Left cardiac atrium (tissue), 4 donors: ENCODE measurements at places on chromosomes 11 and 22. TPM values are rescaled to one million over a fixed set of nuclear protein-coding genes. Genes with fewer than 3 reads are reported as not detected.

GRCh38 chr22:36123673-36124630 is 36.6 kb downstream of the APOL3 start:
- DNase-seq: peak; percentile 97

DNA sequence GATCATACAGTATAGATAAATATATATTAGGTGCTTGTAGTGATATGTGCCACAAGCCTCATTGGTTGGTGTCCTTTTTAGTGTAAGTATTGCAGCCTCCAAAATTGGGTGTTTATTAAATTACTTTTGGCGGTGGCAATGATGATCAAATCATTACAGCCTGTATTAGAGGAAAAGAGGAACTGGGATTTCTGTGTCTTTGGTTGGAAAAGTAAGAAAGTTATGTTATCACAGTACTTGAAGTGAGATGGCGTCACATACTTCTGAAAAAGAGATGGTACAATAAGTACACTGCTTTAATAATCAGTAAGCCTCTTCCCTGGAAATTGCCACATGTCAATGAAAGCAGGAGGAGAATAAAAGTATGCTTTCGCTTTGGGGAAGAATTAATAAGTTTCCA is 523 bp upstream of the MPZL3 start:
- no peak for DNase-seq

GRCh38 chr11:88552379-88553062 is 215.0 kb upstream of the CTSC start:
- peak; percentile 26 for DNase-seq

GRCh38 chr11:35491231-35491871 is 34.1 kb downstream of the PAMR1 start:
- no peak for DNase-seq

The CSNK2A3 gene
- 1.7 TPM for total RNA-seq

DNA sequence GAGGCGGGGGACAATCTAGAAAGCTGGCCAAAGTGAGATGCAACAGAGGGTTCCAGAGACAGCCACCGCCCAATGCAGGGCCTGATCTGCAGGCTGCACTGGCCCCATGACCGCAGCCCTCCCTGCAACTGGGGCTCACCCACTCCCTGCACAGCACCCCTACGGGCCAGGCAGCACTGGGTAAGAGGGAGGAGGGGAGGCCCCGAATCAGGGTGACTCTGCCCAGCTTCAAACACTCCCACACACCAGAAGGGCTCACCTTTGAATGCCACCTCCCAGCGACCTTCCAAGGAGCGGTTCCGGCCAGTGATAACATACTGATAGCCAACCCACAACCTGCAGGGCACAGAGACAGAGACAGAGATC is 59.3 kb downstream of the DGCR2 start:
- DNase-seq: no peak

- DNase-seq: peak; percentile 93
These were observed 96.3 kb downstream of the SWAP70 start for GRCh38 chr11:9760193-9760575.

The UPK3A gene
- total RNA-seq: not detected

The SCO2 gene
- not detected for total RNA-seq

GRCh38 chr11:41665441-41666360 is 206.2 kb upstream of the LRRC4C start:
- DNase-seq: no peak

The OR2AT4 gene
- not detected for total RNA-seq

GRCh38 chr11:75563978-75564552 is 2.0 kb downstream of the SERPINH1 start:
- peak; percentile 80 for DNase-seq

DNA sequence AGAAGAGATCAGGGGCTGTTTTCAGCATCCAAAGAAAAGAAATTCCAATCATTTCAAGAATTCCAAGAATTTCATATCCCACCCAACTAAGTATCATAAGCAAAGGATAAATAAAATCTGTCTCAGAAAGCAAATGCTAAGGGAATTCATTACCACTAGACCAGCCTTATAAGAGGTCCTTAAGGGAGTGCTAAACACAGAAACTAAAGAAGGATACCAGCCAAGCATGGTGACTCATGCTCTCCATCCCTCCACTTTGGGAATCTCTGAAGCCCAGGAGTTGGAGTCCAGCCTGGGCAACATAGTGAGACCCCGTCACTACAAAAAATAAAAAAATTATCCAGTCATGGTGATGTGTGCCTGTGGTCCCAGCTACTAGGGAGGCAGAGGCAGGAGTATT is 17.8 kb downstream of the FADD start:
- DNase-seq: no peak

GRCh38 chr22:27752771-27753170 is 48.8 kb downstream of the MN1 start:
- peak; percentile 78 for DNase-seq
